GM23338 (cell line): ENCODE measurements at places on chromosomes 1 and 21. TPM values are rescaled to one million over a fixed set of nuclear protein-coding genes. Genes with fewer than 3 reads are reported as not detected.

Gene NPPA
- 0.29 TPM in 1 of 2 replicates, not detected in the other for polyA plus RNA-seq

Gene AGO3
- polyA plus RNA-seq, result 14.1 and 19.2 TPM in 2 replicates

Gene A3GALT2
- polyA plus RNA-seq, result not detected in 2 replicates

Gene C1orf185
- polyA plus RNA-seq, result not detected in 2 replicates

Gene FBLIM1
- 40.2 and 41.7 TPM in 2 replicates for polyA plus RNA-seq

Gene FCER1G
- 0.57 and 1.1 TPM in 2 replicates for polyA plus RNA-seq

Gene ERMAP
- 1.2 and 1.9 TPM in 2 replicates for polyA plus RNA-seq

Gene BACE2
- 3.5 and 4.1 TPM in 2 replicates for polyA plus RNA-seq

Gene ADGRB2
- 7.9 and 8.0 TPM in 2 replicates for polyA plus RNA-seq

Gene OR2L2
- 0.05 and 0.06 TPM in 2 replicates for polyA plus RNA-seq

Gene CAPN9
- polyA plus RNA-seq, result 0.33 TPM in 1 of 2 replicates, not detected in the other

Gene C1orf116
- 2.2 and 2.3 TPM in 2 replicates for polyA plus RNA-seq

Gene SPRR2A
- polyA plus RNA-seq, result 0.43 TPM in 1 of 2 replicates, not detected in the other

Gene AMY2A
- polyA plus RNA-seq, result not detected in 2 replicates

Gene SELP
- not detected in 2 replicates for polyA plus RNA-seq

Gene SH2D1B
- not detected in 2 replicates for polyA plus RNA-seq

Gene ARHGAP29
- polyA plus RNA-seq, result 4.2 and 4.6 TPM in 2 replicates

Gene LCE3B
- not detected in 2 replicates for polyA plus RNA-seq

Gene VCAM1
- 0.21 TPM in 1 of 2 replicates, not detected in the other for polyA plus RNA-seq

Gene UTS2
- not detected in 2 replicates for polyA plus RNA-seq

Gene ESPN
- 12.2 and 13.5 TPM in 2 replicates for polyA plus RNA-seq

Gene FCER1A
- not detected in 2 replicates for polyA plus RNA-seq

Gene AMY1B
- not detected in 2 replicates for polyA plus RNA-seq
